Thyroid gland (tissue), 4 donors: ENCODE measurements at places on chromosomes 2 and 18. TPM values are rescaled to one million over a fixed set of nuclear protein-coding genes. Genes with fewer than 3 reads are reported as not detected.

Gene IL1F10
- not detected for total RNA-seq

Gene CYRIA
- total RNA-seq, result 79.0 TPM

Gene MALT1
- total RNA-seq, result 27.1 TPM

Gene MDH1B
- total RNA-seq, result 15.5 TPM

Gene RAB6D
- not detected for total RNA-seq

Gene BOLL
- total RNA-seq, result not detected

Gene TCF7L1
- total RNA-seq, result 3.1 TPM

DNA sequence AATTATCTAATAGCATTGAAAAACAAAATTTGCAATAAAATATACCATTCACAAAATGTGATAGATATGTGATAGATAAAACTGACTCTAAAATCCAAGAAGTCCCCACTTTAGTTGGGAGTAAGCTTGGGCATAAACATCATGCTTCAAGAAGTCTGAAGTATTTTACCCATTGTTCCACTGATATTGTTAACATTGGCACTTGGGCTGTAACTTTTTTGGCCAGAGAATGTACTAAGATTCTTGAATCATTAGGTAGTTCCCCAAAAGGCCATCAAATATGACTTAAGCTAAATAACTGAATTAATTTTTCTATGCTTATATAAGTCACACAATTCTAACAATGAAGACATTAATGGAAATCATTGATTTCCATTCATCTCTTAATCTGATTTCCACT lies 413.6 kb downstream of the CDH2 start:
- no peaks in the 10 kb centered on the region for H3K36me3 ChIP-seq
- DNase-seq, result no peak
- no peak overlapping the region for H3K4me3 ChIP-seq
- H3K27me3 ChIP-seq, result no peaks in the 10 kb centered on the region
- H3K27ac ChIP-seq, result no peak overlapping the region
- H3K4me1 ChIP-seq, result no peaks in the 10 kb centered on the region

GRCh38 chr2:127066942-127067341 lies 40.0 kb downstream of the BIN1 start:
- H3K27me3 ChIP-seq, result no peaks in the 10 kb centered on the region
- peak overlapping the region; percentile 64 for H3K27ac ChIP-seq
- no peak for DNase-seq
- peaks cover 40% of the 10 kb centered on the region for H3K4me1 ChIP-seq

- no peaks in the 10 kb centered on the region for H3K36me3 ChIP-seq
- no peak overlapping the region for H3K27ac ChIP-seq
- no peak for DNase-seq
- no peak overlapping the region for H3K4me3 ChIP-seq
- no peaks in the 10 kb centered on the region for H3K27me3 ChIP-seq
Observed at GRCh38 chr18:55073116-55073515, 113.9 kb upstream of the CCDC68 start.

DNA sequence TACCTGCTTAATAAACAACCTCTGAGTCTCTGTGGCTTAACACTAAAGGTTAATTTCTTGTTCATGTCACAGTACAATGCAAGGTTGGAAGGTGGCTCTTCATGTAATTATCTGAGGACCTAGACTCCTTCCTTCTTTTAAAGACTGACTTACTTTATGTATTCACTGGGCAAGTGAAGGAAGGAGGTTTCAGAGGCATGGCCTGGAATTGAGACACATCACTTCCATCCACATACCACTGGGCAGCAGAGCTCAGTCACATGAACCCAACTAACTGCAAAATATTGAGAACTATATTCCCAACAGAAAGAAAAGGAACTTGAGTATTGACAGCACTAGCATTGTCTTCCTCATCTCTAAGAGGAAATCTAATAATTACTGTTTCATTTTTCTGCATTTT lies 57.5 kb upstream of the FN1 start:
- H3K36me3 ChIP-seq, result no peaks in the 10 kb centered on the region
- H3K27ac ChIP-seq, result no peak overlapping the region
- no peaks in the 10 kb centered on the region for H3K27me3 ChIP-seq
- H3K4me1 ChIP-seq, result no peaks in the 10 kb centered on the region
- no peak overlapping the region for H3K4me3 ChIP-seq

GRCh38 chr2:157190151-157190550 lies 67.4 kb upstream of the GALNT5 start:
- H3K27ac ChIP-seq, result no peak overlapping the region
- H3K27me3 ChIP-seq, result no peaks in the 10 kb centered on the region
- no peak for DNase-seq
- no peak overlapping the region for H3K4me3 ChIP-seq
- no peaks in the 10 kb centered on the region for H3K4me1 ChIP-seq

DNA sequence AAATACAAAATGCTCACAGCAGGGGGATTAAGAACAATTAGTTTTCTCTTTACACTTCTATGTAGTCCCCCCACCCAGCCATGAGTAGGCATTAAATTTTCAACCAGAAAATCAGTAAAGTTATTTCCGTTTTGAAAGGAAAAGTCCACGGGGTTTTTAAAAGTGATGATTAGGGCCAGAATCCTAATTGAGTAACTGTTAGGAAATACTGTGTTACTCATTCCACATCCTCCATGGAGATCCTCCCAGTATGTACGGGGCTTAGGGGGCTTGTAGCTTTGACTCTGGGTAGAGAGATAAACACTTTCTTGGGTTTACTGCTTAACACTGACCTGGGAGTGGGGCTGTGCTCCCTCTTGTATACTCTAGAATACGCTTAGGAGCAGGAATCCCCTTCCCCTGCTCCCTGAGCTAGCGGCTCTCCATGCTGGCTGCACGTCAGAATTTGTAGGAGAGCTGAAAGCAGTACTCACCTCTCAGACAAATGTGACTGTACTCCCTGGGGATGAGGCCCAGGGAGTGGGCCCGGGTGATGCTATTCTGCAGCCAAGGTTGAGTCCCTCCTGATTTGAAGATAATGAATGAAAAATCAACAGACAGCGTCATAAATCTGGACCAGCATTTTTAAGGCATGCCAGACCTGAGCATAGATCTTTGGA lies 100.5 kb downstream of the SLC4A3 start:
- no peaks in the 10 kb centered on the region for H3K27me3 ChIP-seq
- no peak for DNase-seq
- no peaks in the 10 kb centered on the region for H3K4me1 ChIP-seq
- H3K36me3 ChIP-seq, result no peaks in the 10 kb centered on the region
- H3K4me3 ChIP-seq, result no peak overlapping the region

GRCh38 chr2:41909584-41909983 lies 138.2 kb upstream of the PKDCC start:
- DNase-seq, result no peak
- no peak overlapping the region for H3K4me3 ChIP-seq
- H3K4me1 ChIP-seq, result no peaks in the 10 kb centered on the region
- no peaks in the 10 kb centered on the region for H3K36me3 ChIP-seq
- no peaks in the 10 kb centered on the region for H3K27me3 ChIP-seq

GRCh38 chr2:117785740-117786139 lies 28.8 kb upstream of the DDX18 start:
- H3K27ac ChIP-seq, result no peak overlapping the region
- DNase-seq, result peak; percentile 60
- H3K4me3 ChIP-seq, result no peak overlapping the region
- no peaks in the 10 kb centered on the region for H3K4me1 ChIP-seq
- H3K36me3 ChIP-seq, result no peaks in the 10 kb centered on the region

DNA sequence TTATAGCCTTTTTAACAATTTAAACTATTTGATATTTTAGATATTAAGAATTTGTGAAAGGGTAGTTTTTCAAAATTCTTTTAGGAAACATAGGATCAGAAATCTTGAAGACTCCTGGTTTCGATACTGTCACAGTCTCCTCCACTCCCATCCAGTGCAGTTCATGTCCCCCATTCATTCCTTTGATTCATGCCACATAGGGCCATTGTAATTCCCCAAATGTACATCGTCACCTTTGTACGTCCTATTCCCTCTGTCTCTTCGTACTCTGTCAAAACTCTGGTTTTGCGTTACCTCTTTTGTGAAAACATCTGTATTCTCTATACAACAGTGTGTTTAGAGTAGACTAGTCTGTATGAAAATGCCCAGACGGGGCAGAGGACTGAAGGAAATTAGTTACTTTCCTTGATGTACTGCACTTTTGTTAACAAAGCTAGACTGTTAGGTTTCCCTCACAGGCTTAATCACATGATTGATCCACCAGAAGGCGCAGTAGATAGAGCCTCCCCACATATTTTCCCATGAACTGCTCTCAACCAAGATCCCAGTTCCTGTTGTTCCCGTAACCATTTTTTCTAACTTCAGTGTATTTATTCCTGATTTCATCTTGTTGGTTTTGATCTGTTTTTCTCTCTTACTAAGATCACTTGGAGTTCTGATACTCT lies 2.5 kb downstream of the MRPL35 start:
- no peak for DNase-seq
- H3K4me1 ChIP-seq, result peaks cover 5% of the 10 kb centered on the region
- H3K27me3 ChIP-seq, result no peaks in the 10 kb centered on the region
- no peak overlapping the region for H3K27ac ChIP-seq

DNA sequence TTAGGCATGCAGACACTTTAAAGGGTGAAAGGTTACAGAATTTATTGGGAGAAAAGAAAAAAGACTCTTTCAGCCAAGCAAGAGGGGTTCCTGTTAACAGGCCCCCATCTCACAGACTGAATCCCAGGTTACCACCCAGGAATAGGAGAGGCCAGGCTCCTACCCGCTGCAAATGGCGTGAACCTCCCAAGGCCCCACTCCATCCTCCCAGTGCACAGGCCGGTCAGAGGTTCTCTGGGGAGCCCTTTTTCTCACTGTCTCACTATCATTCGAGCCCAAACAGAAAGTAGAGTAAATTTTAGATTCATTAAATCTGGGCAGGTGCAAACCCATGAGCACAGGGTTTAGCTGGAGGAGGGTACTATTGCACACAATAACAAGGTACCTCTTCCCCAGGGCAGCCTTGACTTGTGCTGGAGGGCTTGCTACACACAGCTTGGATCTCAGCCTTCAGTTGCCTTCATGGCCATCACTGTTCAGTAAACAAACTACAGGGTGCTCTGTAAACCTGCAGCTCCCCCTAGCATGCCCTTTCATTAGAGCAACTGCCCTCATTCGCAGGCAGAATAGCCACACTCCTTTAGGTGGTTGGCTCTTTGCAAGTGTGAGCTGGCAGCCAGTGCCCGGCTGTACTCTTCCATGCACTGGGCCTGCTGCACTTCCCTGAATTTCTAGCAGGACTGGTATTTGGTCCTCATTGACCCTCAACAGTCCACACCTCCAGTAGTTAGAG lies 7.3 kb upstream of the PLEK start:
- no peak overlapping the region for H3K27ac ChIP-seq
- no peaks in the 10 kb centered on the region for H3K27me3 ChIP-seq
- DNase-seq, result no peak
- no peak overlapping the region for H3K4me3 ChIP-seq
- H3K4me1 ChIP-seq, result no peaks in the 10 kb centered on the region

- no peaks in the 10 kb centered on the region for H3K4me1 ChIP-seq
- H3K36me3 ChIP-seq, result no peaks in the 10 kb centered on the region
- no peaks in the 10 kb centered on the region for H3K27me3 ChIP-seq
- no peak for DNase-seq
- H3K4me3 ChIP-seq, result no peak overlapping the region
Observed at GRCh38 chr18:23879126-23879525, 135.4 kb upstream of the TTC39C start.

DNA sequence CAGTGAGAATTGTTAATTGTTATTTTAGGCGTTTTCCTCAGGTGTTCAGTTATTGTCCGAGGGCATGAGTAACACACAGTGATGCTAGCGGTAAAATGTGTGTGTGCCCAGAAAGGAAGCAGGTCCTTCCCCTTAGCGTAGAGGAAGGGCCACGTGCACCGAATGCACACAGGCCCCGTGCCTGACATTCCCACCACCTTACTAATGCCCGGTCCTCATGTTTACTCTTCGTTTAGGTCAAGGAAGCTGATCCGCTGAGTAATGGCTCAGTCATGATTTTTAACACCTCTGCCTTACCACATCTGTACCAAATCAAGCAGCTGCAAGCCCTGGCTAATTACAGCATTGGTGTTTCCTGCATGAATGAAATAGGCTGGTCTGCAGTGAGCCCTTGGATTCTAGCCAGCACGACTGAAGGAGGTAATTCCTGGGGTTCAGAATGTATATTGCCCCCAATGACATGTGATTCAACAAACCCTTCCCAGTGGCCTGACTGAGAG lies 76.7 kb downstream of the MERTK start:
- peaks cover 14% of the 10 kb centered on the region for H3K4me1 ChIP-seq
- H3K4me3 ChIP-seq, result no peak overlapping the region
- no peak for DNase-seq
- H3K36me3 ChIP-seq, result peaks cover 5% of the 10 kb centered on the region
- no peaks in the 10 kb centered on the region for H3K27me3 ChIP-seq
- H3K27ac ChIP-seq, result no peak overlapping the region

GRCh38 chr2:170887496-170887895 lies 41.6 kb upstream of the GORASP2 start:
- H3K36me3 ChIP-seq, result no peaks in the 10 kb centered on the region
- H3K27me3 ChIP-seq, result no peaks in the 10 kb centered on the region
- no peaks in the 10 kb centered on the region for H3K4me1 ChIP-seq
- DNase-seq, result no peak
- H3K4me3 ChIP-seq, result no peak overlapping the region
- no peak overlapping the region for H3K27ac ChIP-seq

DNA sequence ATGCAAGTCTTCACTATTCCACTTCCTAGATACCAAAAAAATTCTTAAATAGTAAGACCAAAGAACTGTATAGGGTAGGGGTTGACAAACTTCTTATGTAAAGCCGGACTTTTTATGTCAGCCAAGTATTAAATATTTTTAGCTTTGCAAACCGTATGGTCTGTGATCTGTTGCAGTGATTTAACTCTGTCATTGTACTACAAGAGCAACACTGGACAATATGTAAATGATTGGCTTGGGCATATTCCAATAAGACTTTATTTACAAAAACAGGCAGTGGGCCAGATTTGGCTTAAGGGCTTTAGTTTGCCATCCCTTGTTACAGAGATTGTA lies 48.0 kb downstream of the MGAT5 start:
- H3K4me3 ChIP-seq, result no peak overlapping the region
- H3K27ac ChIP-seq, result no peak overlapping the region
- no peak for DNase-seq
- H3K27me3 ChIP-seq, result no peaks in the 10 kb centered on the region
- peaks cover 5% of the 10 kb centered on the region for H3K4me1 ChIP-seq
- H3K36me3 ChIP-seq, result no peaks in the 10 kb centered on the region

DNA sequence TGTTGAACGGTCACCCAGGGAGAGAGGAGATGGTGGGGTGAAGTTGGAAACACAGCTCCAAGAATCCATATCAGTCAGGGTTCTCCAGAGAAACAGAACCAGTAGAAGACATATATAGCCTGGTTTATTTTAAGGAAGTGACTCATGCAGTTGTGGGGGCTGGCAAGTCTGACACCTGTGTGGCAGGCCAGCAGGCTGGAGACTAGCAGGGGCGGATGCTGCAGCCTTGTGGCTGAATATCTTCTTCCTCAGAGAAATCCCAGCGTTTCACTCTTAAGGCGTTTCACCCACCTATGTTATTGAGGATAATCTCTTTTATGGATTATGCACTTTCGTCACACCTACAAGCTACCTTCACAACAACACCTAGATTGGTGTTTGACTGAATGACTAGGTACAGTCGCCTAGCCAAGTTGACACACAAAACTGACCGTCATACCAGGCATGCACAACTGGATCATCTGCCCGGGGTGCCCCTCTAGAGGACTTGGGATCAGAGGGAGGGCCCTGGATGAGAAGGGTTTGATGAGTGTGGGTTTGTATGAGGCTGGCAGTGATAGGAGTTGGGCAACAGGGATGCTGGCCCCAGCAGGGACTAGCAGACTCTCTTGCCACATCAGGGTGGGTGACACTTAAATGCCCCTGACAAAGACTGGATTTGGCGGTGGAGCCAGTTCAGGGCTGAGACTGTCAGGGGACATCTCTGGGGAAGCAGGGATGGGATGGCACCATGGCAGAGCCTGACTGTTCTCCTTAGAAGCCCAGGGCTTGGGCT lies 23.4 kb downstream of the MROH2A start:
- no peaks in the 10 kb centered on the region for H3K27me3 ChIP-seq
- no peaks in the 10 kb centered on the region for H3K36me3 ChIP-seq
- H3K27ac ChIP-seq, result no peak overlapping the region
- no peak overlapping the region for H3K4me3 ChIP-seq
- DNase-seq, result no peak
